ENCODE measurements at places on chromosomes 7 and 10. TPM values are rescaled to one million over a fixed set of nuclear protein-coding genes. Genes with fewer than 3 reads are reported as not detected.

The CLDN12 gene
- total RNA-seq, result 7.1 TPM

The CLDN3 gene
- total RNA-seq, result 0.32 TPM

The CYP2C9 gene
- total RNA-seq, result not detected

The CTNNA3 gene
- not detected for total RNA-seq

The GHRHR gene
- not detected for total RNA-seq
